ENCODE measurements at places on chromosomes 4 and X. TPM values are rescaled to one million over a fixed set of nuclear protein-coding genes. Genes with fewer than 3 reads are reported as not detected.

The OCRL gene
- polyA plus RNA-seq = 31.7 TPM

- DNase-seq = no peak
Observed at GRCh38 chr4:138758196-138758595, 257.4 kb upstream of the NOCT start.

The NLGN4X gene
- polyA plus RNA-seq = 14.5 TPM

The CYP4V2 gene
- polyA plus RNA-seq = 28.2 TPM

GRCh38 chr4:37872310-37872988 lies 18.4 kb upstream of the TBC1D1 start:
- DNase-seq = no peak

DNA sequence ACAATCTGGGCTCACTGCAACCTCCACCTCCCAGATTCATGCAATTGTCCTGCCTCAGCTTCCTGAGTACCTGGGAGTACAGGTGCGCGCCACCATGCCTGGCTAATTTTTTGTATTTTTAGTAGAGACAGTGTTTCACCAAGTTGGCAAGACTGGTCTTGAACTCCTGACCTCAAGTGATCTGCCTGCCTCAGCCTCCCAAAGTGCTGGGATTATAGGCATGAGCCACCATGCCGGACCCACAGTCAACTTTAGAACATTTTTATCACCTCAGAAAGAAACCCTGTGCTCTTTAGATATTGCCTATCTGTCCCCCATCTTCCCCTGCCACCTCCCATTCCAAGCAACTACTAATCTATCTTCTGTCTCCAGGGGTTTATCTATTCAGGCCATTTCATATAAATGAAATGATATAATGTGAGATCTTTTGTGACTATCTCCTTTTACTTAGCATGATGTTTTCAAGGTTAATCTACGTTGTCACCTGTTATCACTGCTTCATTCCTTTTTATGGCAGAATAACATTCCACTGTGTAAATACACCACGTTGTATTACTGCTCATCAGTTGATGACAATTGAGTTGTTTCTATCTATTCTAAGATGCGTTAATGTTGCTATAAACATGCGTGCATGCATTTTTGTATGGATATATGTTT lies 44.3 kb upstream of the GALNT7 start:
- DNase-seq = no peak

- peak; percentile 30 for DNase-seq
Observed at GRCh38 chrX:1481636-1482529, 29.2 kb upstream of the ASMTL start.

GRCh38 chrX:46179748-46180147 lies 365.5 kb downstream of the ZNF674 start:
- DNase-seq = no peak

Data from right renal pelvis (tissue), 4 donors.